ENCODE measurements at places on chromosomes 7 and 10.
A peak's percentile ranks its signal among the peaks of the same experiment; 100 is the strongest.

DNA sequence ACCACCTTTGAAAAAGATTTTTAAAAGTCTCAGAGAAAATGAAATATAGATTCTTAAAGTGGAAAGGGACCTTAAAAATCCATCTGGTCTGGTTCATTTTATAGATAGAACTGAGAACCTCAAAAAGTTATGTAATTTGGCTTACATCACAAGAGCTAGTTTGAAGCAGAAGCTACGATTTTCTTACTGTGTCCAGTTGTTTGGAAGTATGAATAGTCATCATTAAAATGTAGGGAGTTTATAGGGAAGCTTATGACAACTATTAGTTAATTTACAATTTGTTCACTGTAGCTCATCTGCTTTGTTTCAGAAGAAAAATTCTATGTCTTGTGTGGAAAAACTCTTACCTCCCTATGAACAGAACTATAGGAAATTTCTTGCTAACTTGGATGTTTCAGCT is 26.9 kb downstream of the ZEB1 start:
- no peak for DNase-seq

GRCh38 chr7:27409776-27410175 is 167.2 kb downstream of the EVX1 start:
- no peak for DNase-seq

DNA sequence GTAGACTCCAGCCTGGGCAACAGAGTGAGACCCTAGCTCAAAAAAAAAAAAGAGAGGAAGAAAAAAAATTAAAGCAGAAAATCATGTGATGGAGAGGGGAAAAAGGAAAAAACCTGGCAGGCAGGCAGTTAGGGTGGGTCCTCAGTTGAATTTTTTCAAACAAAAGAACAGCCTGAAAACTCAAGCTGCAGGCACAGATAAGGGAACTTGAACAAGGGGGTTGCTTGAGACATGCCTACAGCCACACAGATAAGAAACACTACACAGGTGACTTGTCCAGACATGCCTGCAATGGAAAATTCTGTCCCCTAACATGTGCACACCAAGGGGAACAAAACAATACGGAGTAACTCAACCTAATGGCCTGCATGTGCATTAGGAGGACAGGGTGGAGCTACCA is 19.2 kb downstream of the VIM start:
- no peak for DNase-seq

DNA sequence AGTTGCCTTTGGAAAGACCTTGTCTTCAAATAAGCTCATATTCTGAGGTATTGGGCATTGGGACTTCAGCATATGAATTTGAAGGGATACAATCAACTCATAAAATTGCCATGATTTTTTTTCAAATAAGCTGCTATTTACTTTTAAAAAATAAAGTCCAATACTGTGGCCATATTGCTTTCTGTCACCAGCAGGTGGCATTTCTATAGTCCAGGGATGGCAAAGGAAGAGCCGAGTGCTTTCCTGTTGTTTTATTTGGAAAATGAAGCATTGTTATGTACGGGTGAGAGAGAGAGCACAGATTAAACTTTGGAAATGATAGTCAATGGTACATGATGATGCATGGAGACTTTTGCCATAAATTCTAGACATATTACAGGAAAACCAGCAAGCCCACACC is 104.1 kb upstream of the DPP6 start:
- DNase-seq, result no peak

- no peak for DNase-seq
Measured at GRCh38 chr7:52584041-52584440, 451.4 kb upstream of the POM121L12 start.

- no peak for DNase-seq
Measured at GRCh38 chr10:13859979-13860654, 273.4 kb downstream of the PRPF18 start.

- DNase-seq, result no peak
Measured at GRCh38 chr7:136055266-136055665, 78.1 kb upstream of the MTPN start.

DNA sequence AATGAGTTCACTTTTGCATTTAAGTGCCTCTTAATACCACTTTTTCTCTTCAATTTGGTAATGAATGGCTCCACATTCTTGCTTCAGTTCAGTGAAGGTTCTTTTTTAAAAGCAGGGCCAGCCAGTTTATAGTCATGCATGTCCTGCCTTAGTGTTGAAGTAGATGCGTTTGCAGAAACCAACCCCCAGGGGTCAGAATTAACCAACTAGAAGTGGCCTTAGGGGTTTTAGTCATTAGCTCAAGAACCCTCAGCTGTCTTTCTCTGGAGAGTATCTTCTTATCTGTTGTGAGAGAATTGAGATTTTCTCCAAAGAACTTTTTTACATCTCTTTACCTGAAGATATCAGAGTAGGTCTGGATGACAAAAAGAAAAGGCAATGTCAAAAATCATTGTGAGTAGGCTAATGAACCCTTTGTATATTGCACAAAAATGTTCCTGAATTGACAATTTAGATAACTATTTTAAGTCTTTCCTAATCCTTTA is 82.2 kb downstream of the PIK3CG start:
- DNase-seq, result peak; percentile 67

- DNase-seq, result no peak
Measured at GRCh38 chr7:158029509-158029908, 558.1 kb downstream of the PTPRN2 start.

GRCh38 chr10:118392761-118393160 is 50.6 kb upstream of the FAM204A start:
- DNase-seq, result no peak

GRCh38 chr10:34400075-34400474 is 415.0 kb downstream of the PARD3 start:
- DNase-seq, result no peak

GRCh38 chr7:151518105-151518946 is 1.4 kb downstream of the RHEB start:
- DNase-seq, result no peak

DNA sequence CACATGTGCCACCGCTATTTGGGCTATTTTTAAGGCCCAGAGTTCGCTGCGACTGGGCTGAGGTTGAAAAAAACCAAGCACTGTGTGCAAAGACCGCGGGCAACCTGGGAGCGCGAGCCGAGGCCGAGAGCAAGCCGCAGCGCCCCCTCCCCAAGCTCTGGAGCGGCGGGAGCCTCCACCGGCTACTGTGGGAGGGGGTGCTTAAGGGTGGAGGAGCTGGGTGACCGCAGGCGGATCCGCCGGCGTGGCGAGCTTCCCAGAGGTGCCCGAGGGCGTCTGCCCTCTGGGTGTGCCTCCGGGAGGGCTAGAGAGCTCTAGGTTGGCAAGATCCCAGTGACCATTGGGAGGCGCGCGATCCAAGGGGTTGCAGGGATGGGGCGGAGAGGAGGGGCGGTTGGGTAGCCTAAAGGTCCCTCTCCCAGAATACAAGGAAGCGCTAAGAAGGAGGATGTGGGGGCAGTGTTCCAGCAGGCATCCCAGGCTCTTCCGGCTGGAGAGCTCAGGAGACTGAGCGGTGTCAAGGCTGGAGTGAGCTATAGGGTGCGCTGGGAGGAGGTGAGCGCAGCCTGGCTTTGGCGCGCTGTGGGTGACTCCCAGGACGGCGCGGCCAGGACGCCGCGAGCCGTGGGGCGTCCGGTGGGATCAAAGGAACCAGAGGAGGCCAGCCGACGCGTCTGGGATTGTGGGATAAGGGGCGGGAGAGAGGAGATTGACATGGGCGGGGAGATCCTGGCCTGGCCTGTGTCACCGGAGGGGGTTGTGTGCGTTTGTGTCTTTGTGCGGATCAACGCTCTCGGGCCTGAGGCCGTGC is 8.0 kb downstream of the DLX5 start:
- no peak for DNase-seq

DNA sequence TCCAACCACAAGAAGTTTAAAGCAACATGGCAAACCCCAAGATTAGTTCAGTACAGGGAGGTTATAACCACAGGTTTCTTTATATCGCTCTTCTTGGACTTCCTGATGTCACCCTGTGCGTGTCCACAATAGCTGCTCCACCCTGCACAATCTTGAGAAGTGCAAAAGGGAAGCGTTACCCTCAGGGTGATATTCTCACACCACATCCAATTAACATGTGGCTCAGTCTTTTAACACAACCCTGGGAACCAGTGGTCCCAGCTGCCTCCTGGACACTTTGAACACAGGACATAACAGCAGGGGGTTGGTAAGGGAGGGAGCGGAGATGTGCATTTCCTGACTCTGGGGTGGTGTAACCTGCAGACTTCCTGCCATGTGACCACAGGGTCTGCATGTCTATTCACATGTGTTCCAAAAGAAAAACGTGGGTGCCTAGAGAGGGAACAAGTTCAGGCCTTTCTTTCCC is 64.6 kb downstream of the GSAP start:
- no peak for DNase-seq

DNA sequence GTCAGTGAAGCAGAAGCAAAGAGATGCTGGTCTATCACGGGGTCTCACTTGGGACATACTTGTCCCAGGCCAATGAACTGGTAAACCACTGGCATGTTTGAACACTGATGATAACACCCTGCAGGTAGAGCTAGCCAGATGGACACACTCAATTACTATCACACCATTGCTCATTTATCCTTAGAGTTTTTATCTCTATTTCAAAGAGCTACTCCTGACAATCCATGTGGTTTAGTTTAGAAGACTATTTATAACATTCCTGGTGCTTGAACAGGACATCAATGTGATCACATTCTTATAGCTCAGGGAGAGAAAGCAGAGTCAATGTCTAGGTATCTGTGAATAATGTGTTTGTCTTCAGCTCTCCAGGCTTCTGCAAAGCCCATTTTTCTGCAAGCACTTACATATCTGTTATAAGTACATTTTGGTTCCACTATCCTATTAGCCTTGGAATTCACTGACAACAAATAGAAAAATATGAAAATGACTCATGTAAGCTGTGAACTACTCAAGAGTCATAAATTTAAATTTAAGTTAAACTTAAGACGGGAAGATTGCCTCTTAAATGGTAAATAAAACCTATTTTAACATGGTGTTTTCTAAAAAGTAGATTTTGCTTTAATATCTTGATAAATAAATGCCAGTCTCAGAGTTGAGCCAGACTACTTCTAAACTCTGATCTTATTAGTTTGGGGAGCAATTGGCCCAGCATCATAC is 106.7 kb upstream of the MBL2 start:
- no peak for DNase-seq

- DNase-seq, result no peak
Measured at GRCh38 chr7:150979713-150980390, 1.7 kb upstream of the KCNH2 start.

GRCh38 chr10:128417826-128418225 is 291.6 kb upstream of the MKI67 start:
- no peak for DNase-seq

DNA sequence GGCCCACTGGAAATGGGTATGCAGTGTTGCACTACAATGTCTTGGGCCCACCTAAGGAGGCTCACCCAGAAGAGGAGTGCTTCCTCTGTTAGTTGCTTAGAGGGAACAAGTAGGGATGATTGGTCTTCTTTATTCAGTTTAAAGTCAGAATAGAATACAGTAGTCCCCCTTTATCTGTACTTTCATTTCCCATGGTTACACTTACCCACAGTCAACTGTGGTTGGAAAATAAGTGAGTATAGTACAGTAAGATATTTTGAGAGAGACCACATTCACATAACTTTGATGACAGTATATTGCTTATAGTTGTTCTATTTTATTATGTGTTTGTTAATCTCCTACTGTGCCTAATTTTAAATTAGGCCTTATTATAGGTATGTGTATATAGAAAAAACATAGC is 151.4 kb downstream of the COL28A1 start:
- no peak for DNase-seq

- no peak for DNase-seq
Measured at GRCh38 chr10:102628451-102628911, 15.8 kb upstream of the TRIM8 start.

- DNase-seq, result no peak
Measured at GRCh38 chr10:21174715-21175495, 277.8 kb upstream of the NEBL start.

DNA sequence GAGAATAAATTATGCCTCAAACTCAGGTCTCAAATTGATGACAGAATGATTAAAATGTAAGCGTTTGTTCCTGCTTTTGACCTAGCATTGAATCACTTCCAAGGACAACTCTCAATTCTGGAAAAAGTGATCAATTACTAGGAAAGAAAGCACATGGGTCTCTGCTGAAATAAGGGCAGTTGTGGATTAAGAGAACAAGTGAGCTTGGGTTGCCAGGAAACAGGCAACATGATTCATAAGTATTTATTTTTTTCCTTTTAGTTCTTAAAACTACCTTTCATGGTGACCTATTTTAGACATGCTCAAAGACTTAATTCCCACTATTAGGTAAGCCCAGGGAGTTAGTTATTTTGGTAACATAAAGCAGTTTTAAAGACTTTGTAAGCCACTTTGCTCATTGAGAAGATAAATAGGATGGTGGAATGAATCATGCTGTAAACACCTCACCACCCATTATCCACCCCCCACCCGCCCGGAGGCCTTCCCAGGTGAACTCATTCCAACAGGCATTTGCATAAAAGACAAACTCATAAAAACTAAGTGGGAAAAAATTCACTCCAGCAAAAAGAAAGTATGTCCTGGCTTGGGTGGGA is 728.3 kb downstream of the SORCS1 start:
- no peak for DNase-seq

DNA sequence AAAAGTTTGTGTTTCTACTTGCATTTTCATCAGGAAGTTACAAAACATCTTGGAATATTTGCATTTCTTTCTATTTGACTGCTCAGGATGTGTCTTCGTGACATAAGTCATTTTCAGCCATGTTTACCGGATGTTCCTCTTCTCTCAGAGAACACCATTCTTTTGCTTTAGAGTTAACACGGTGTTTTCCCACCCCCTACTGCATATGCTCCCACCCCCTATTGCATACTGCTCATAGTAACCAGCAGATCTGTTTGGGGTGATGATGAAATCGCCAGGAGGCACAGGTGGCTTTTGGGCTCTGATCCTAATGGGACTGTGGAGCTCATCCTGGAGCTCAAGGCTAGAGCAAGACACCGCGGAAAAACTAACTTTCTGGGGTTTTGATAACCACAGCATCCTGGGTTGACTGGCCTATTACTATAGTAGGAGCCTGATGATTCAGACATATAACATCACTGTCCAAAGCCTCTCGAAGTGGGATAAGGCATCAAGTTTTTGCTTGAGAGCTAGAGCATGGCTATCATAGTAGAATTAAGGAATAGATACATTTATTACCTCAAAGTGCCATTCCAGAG is 65.1 kb upstream of the BET1 start:
- DNase-seq, result no peak

GRCh38 chr10:50574305-50574704 is 49.5 kb downstream of the SGMS1 start:
- no peak for DNase-seq

DNA sequence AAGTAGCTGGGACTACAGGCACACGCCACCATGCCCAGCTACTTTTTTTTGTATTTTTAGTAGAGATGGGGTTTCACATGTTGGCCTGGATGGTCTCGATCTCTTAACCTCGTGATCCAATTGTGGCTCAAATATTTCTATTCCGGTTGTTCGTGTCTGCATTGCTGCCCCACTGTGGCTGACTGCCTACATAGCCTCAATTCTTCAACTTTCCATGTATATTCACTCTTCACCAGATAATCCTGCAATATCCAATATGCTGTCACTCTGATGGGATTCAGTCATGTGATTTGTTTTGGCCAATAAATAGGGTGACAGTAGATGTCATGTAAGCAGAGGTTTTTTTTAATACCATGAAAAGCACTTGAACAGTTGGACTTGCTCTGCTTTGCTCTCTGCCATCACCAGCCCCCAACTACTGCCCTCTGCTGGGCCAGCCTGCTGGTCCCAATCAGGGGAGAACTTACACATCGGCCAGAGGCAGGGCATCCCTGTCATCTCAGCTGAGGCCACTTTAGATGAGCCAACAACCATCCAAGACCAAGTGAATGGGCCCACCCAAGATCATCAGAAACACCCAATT is 56.7 kb downstream of the NSUN6 start:
- DNase-seq, result no peak

- no peak for DNase-seq
Measured at GRCh38 chr7:50718876-50719275, 63.8 kb downstream of the GRB10 start.

Measured in smooth muscle cell of the brain vasculature (primary cell).